ENCODE measurements at places on chromosomes 7 and 10.

DNA sequence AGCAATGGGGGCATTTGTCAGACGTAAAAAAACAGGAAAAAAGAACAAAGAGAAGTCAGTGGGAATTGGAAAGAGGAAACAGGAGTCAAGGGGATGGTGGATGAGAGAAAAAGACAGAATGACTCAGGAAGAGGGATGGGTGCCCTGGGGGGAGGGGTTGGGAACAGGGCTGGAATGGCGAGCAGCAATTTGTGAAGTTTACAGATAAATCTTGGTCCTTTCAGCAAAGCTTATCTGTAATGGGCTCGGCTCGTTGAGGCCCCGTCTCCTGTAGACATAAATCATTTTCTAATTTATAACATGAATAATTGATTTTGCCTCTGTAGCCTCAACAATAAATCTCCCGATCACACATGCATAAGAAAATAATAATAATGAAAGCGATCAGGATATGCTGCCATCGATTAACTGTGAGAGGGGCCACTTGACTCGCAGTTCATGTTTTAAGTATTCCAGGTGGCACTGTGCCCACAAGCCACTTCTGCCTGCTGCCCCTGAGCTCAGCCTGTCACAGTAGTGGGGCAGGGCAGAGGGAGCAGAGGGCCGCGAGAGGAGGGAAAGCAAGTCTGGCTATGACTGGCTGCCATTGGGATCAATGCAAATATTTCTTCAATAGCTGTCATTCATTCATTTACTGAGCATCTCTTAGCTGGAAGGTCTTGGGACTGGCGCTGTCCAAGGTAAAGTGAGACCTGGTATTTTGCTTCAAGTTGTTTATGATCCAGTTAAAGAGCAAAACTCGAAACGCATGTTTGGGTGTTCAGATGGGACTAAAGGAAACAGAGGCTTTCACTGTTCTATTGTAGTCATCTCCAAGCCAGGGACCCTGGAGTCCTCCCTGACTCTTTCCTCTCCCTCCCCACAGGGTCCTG, 47.4 kb upstream of the R3HCC1L start:
- no peak for DNase-seq

- no peak for DNase-seq
Measured at GRCh38 chr7:148436135-148436534, 154.4 kb upstream of the C7orf33 start.

DNA sequence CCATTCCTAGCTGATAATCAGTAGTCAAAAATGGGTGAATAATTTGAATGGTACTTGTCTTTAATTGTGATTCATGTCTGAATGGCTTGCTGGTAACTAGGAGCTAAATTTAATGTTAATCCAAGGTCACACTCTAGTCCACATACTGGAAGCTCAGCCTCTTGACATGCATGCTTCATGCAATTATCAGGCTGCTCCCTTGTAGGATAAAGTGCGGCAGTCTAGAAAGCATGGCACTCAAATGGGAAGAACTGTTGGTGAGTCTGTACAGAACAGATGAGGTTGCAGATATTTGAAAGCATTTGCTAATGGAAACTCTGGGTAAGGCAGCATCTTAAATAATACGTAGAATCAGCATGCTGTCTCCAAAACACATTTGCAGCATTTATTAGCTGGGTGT, 499.4 kb downstream of the AUTS2 start:
- no peak for DNase-seq

DNA sequence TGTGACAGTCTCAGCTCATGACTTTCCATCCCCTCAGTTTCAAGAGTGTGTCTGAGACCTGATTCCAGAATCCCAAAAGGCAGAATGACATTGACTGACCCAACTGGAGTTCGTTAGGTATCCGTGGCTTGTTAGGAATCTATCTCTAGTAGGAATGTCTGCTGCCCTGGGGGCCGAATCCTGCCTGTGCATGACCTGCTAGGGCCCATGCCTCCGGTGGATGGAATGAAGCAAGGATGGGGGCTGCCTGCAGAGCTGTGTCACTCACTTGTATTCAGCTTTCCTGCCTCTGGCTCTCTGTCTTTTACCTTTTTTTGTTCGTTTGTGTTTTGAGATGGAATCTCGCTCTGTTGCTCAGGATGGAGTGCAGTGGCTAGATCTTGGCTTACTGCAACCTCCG, 129.5 kb downstream of the SDK1 start:
- DNase-seq, result no peak

DNA sequence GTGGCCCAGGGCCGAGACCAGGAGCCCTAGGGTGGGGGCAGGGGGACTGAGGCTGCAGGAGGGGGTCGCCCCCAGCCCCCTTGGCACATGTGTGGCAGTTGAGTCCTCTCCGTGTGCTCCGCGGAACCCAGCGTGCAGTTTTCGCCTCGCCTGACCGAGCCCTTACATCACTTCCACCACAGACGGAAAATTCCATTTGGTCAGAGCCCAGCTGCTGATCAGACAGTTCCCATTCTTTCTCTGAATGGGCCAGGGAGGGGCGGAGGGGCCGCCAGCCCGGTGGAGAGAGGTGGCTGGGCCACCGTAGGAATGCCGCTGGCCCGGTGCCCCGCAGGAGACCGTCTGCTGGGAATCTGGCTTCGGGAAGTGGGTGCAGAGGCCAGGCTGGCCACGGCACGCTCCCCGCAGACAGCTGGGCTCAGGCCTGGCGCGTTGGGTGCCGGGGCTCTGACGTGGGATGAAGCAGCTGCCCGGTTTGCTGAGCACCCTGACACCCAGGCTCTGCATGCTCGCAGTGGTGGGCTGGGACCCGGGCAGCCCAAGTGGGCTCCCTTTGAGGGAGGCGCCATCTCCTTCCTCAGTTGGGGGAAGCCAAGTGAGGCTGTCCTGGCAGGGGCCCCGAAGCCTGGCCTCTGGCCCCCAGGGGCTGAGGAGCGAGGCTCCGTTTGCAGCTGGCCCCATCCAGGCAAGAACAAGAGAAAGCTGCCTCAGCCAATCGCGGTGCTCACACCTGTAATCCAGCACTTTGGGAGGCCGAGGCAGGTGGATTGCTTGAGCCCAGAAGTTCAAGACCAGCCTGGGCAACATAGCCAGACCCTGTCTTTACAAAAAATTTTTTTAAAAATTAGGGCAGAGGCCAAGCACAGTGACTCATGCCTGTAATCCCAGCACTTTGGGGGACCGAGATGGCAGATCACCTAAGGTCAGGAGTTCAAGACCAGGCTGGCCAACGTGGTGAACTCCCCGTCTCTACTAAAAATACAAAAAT, 9.9 kb downstream of the TTYH3 start:
- no peak for DNase-seq

DNA sequence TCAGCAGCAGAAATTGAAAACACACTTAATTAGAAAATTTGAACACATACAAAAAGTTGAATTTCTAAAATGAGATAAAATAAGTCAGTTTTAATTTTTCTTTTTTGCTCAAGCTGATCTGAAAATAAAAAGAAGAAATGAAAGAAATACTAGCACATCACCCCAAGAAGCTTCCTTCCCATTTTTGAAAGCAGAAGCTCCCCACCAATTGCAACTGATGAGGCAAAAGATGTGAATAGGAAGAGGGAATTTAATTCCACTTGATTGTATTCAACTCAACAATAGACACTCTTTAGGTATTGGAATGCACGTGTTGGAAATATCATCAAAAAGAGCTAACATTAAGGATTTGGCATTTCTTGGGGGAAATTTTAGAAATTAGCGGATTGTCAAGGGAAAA, 175.8 kb downstream of the TRIL start:
- DNase-seq, result no peak

DNA sequence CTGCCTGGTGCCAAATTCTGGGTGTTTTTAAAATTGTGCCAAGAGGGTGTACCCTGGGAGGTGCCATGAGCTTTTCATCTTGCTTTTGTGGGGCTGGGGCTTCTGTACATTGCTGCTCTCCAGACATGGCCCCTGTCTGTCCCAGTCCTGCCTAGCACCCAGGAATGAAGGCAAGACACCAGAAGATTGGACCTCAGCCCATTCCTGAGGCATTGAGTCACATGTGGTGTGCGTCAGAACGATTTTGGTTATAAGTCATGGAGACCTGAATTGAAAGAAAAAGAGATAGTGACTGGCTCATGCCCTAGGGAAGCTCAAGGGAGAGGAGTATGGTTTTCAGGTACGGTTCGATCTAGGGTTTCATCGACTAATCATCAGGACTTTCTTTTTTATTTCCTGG, 493.2 kb downstream of the TYW1 start:
- no peak for DNase-seq

DNA sequence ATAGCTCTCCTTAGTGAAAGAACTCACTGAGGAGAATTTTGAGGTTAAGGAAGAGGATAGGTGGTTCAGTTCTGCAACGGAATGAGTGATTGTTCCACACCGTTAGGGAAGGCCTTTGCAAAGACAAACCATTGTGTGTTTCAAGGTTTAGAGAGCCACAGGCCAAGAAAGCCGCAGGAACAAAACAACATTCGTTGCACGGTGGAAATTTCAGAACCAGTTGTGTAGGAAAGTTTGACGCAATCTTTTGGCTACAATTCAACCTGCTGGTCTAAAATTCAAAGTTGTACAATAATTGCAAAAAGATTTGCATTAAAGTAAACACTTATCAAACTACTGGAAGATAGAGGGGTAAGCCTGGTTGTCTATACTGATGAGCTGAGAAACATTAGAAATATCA, 91.4 kb downstream of the FAM107B start:
- no peak for DNase-seq

DNA sequence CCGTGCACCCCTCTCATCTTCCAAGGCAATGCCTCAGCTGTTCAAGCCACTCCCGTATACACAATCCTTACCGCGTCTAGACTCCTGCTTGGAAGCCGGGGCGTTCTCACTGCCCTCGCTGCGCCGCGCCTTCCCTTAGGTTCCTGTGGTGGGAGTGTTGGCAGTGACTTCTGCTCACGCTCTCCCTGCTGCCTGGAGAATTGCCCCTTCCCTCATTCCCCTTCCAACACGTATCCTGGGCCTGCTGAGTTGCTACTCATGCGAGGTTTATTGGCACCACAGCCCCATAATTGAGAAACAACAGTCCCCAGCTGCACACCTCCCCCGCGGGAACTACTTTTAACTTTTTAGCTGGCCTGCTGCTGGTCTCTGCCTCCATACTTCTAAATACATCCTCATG, 31.9 kb downstream of the RBM17 start:
- DNase-seq, result no peak

GRCh38 chr10:408236-408635, 273.0 kb downstream of the ZMYND11 start:
- DNase-seq, result no peak

- no peak for DNase-seq
Measured at GRCh38 chr7:117986645-117987269, 113.5 kb upstream of the CTTNBP2 start.

- no peak for DNase-seq
Measured at GRCh38 chr10:86684331-86685097, 16.2 kb downstream of the LDB3 start.

- peak; percentile 65 for DNase-seq
Measured at GRCh38 chr7:17234398-17235031, 63.9 kb upstream of the AHR start.

DNA sequence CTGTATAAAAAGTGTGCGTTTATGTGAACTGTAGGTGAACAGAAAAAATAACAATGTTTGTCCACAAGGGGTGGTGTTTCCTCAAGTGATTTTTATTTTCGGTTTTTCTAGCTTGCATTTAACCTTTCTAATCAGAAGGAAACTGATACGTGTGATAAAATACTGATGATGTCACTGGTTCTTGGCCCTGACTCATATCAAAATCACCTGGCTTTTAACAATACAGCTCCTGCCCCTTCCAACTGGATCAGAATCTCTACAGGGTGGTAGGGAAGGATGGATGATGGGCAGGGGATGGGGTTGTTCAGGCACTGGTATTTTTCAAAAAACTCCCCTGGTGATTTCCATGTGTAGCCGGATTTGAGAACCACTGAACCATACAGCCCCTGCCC, 10.9 kb downstream of the NPFFR1 start:
- DNase-seq, result no peak

DNA sequence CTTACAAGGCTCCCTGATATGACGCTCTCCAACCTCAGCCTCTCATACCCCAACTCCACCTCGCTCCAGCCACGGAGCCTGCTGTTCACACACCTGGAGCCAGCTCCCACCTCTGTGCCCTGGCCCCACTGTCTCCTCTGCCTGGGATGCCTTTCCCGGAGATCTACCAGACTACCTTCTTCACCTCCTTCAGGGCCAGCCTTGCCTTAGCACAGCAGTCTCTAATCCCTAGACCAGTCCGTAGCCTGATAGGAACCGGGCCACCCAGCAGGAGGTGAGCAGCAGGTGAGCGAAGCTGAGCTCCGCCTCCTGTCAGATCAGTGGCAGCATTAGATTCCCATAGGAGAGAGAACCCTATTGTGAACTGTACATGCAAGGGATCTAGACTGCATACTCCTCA, 23.2 kb upstream of the SMURF1 start:
- no peak for DNase-seq

DNA sequence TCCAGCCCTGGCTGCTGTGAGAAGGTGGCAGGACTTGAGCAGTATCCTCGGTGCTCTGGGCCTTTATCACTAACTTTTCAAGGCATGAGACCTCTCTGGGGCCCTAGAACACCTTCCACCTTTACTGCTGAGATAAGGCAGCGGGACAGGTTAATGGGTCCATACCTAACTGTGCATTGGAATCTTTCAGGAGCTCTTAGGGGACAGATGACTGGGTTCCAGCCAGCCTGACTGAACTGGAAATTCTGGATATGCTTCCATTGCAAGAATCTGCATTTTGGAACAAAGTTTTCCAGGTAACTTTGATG, 73.0 kb downstream of the ATXN7L1 start:
- DNase-seq, result no peak
